Omental fat pad (tissue), 4 donors: ENCODE measurements at places on chromosomes 12 and 14. TPM values are rescaled to one million over a fixed set of nuclear protein-coding genes. Genes with fewer than 3 reads are reported as not detected.

CMA1 gene
- not detected for total RNA-seq

DNA sequence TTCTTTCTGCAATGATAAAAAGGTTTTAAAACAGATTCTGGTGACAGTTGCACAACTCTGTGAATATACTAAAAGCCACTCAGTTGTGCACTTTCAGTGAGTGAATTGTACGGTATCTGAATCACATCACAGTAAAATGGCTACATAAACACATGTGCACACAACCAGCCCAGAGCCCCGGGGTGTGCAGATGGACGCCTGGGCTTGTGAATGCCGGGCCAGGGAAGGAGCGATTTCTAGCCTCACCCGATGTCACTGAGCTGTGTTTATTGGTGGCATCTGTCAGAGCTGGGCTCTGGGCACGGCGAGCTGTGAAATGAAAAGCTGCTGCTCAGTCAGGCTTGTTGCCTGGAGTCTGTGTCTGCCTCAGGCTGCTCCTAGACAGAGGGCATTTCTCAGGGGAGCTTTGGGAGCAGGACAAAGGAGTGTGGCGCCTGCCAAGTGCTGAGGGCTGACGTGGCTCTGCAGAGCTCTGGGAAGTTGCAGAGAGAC, 25.9 kb downstream of the RHOF start:
- no peak for DNase-seq

- no peak for DNase-seq
Measured at GRCh38 chr14:61578745-61579144, 116.6 kb upstream of the HIF1A start.

GRCh38 chr12:49705479-49706134, 1.6 kb downstream of the FMNL3 start:
- DNase-seq = peak; percentile 26

ARG2 gene
- total RNA-seq = 13.9 TPM

- no peak for DNase-seq
Measured at GRCh38 chr14:102693006-102693755, 84.1 kb upstream of the TRAF3 start.

DNA sequence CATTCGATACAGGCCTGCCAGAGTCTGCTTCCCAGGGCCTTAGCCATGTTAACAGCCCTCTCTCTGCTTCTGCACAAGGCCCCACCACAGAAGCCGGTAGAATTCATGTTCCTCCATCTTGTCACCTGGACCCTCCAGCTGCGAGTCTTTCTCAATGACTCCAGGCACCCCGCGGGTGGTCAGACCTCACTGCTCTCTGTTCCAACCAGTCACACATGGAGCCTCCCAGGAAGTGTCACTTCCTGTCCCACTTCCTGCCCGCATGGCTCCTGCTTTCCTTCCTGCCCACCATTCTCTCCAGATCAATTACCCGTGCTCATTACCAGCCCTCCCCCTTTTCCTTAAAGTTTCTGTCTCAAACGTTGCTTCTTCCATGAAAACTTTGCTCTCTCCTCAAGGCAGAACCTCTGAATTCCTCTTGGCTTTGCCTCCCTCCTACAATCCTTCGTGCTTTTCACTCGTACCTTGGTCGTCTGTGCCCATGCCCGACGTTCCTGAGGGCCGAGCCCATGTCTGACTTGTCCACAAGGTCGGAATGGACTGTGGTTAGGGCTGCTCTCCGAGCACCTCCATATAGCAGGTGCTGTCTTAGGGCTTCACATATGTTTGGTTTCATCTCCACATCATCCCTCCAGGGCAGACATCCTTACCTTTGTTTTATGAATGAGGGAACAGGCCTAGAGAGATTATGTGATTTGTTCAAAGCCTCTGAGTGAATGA, 172.1 kb downstream of the TSPAN9 start:
- DNase-seq = no peak

KERA gene
- total RNA-seq = not detected

NGB gene
- not detected for total RNA-seq

DNA sequence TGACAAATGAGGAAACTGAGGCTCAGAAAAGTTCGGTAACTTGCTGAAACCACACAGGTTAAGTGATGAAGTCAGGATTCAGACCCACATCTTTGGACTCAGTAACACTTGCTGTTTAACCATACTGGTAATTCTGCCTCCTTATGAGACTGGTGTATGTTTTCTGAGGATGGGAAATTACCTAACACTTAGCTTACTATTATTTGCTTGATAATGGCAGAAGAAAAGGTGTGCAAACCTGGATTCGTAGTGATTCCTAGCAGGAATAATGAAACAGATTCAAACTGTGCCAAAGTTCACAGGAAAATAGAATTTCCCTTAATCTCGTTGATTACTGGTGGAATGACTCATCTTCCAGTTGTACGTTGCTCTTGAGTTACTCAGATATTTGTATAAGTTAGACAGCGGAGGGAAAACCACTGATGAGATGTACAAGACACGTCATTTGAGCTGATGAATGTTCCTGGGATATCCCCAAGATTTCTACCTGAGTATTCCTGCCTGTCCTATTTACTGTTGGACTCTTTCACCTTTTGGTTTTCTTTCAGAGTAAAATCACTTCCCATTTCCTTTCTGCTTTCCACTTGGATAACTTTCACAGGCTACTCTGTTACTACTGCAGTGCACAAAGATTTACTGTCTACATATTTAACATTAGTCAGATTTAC, 37.5 kb downstream of the PRORP start:
- DNase-seq = no peak

GRCh38 chr14:51219473-51220448, 20.3 kb upstream of the TMX1 start:
- DNase-seq = no peak

- DNase-seq = no peak
Measured at GRCh38 chr12:130041983-130042812, 120.1 kb upstream of the FZD10 start.

TAS2R42 gene
- total RNA-seq = not detected

ATF1 gene
- 17.0 TPM for total RNA-seq

DNA sequence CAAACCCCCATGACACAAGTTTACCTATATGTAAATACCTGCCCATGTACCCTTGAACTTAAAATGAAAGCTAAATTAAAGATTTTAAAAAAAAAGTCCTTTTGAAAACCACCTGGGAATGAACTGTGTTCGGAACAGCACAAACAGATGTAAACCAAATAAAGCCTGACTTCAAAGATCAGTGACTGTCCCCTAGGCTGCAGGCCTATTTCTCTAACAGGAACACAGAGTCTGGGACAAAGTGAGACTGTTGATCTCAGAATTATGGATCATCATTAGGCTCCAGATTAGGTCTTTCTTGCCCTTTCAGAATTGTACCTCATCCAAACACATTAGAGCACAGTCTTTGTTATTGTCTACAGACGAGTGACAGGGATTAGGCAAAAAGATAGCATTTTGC, 54.6 kb downstream of the PAH start:
- no peak for DNase-seq

DNA sequence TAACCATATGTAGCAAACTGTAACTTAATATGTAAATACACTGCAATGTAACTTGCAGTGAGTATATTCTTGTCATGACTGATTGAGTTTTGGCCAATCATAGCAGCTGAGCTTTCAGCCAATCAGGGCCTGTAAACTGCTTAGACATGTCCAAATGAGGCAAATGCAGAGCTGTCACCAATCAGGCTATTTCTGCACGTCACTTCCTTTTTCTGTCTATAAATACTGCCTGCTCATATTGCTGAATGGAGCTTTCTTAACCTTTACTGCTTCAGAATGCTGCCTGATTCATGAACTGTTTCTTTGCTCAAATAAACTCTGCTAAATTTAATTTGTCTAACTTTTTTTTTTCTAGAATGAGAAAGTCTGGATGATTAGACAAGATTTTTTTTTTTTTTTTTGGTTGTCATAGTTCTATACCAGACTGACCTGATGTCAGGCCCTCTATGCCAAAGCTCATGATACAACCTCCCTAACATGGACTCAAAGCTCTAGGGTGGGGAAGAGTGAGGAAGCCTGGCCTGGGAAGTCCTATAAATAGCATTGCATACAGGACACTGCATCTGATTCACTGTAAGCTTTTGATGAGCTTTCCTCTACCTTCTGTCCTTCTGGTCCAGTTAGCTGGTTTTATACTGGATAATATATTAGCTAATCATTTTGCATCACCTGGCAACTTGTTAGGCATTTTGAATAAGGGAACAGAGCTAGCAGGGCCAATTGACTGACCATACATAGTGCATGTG, 12.0 kb downstream of the MGP start:
- no peak for DNase-seq

STAB2 gene
- total RNA-seq = 0.74 TPM
